ENCODE measurements at places on chromosomes 12 and 14. TPM values are rescaled to one million over a fixed set of nuclear protein-coding genes. Genes with fewer than 3 reads are reported as not detected.

GRCh38 chr12:44979918-44980317, 71.0 kb downstream of the DBX2 start:
- DNase-seq: no peak

The AICDA gene
- polyA plus RNA-seq: not detected

- DNase-seq: no peak
These were observed 619 bp downstream of the ERC1 start for GRCh38 chr12:991350-992333.

- DNase-seq: no peak
These were observed 283.2 kb downstream of the TTC8 start for GRCh38 chr14:89107626-89108025.

GRCh38 chr14:82011460-82011859, 477.8 kb upstream of the SEL1L start:
- no peak for DNase-seq

The IFI27 gene
- polyA plus RNA-seq: 2.8 TPM

GRCh38 chr12:13566292-13566691, 369.8 kb downstream of the EMP1 start:
- DNase-seq: no peak

The INHBE gene
- not detected for polyA plus RNA-seq

All from immature natural killer cell (primary cell).